ENCODE measurements at places on chromosomes 12 and 14.

DNA sequence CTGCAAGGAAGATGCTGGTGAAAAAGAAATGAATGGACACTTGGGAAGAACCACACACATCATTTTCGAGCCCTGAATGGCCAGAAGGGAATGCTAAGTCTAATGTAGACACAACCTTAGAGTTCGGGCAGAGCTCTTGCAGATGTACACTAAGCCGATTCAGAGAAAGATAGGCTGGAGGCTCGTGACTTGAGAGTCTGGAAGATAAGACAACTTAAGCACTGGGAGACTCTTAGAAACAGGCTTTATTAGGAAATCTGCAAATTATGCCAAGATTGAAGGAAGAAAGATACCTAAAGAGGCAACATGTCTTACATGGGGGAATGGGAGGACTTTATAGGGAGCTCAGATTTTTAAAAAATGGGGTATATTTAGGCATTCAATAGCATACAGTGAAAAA, 13.5 kb downstream of the TBPL2 start:
- DNase-seq: no peak

- no peak for DNase-seq
These were observed 17.3 kb downstream of the EML1 start for GRCh38 chr14:99810559-99810874.

DNA sequence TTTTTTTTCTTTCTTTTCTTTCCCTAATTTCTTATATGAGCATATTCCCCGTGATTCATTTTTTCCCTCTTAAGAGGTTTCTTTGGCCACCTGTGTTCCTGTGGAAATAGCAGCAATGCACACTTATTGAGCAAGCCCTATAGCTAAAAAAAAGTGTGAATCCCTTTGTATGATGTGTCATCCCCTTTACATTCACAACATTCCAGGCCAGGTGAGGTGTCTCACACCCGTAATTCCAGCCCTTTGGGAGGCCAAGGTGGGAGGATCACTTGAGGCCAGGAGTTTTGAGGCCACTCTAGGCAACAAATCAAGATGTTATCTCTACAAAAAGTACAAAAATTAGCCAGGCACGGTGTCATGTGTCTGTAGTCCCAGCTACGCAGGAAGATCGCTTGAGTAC, 700.4 kb upstream of the TBX3 start:
- no peak for DNase-seq

- no peak for DNase-seq
These were observed 10.9 kb downstream of the ATP6V0A2 start for GRCh38 chr12:123723011-123723410.

DNA sequence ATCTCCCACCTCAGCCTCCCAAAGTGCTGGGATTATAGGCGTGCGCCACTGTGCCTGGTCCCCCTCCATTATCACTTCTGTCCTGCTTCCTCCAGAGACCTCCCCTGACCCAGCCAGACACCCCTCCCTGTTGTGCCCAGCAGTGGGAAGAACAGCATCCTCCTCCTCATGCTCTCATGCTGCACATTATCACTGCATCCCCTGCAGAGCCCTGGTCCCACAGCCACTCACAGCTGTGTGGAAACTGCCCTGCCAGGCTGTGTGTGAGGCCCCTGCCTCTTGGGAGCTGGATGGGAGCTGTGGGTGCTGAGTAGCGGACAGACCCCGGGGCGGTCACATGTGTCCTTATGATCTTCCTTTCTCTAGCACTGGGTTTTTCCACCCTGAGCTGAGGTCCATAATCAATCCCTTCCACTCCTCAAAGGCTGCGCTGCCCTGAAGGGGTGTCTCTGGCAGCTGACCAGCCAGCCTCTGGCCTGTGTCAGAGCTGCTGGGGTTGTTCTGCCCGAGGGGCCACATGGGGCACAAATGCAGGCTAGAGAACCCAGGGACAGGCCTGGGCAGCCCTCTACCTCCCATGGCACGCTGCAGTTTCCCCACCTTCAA, 9.2 kb downstream of the HIP1R start:
- no peak for DNase-seq

DNA sequence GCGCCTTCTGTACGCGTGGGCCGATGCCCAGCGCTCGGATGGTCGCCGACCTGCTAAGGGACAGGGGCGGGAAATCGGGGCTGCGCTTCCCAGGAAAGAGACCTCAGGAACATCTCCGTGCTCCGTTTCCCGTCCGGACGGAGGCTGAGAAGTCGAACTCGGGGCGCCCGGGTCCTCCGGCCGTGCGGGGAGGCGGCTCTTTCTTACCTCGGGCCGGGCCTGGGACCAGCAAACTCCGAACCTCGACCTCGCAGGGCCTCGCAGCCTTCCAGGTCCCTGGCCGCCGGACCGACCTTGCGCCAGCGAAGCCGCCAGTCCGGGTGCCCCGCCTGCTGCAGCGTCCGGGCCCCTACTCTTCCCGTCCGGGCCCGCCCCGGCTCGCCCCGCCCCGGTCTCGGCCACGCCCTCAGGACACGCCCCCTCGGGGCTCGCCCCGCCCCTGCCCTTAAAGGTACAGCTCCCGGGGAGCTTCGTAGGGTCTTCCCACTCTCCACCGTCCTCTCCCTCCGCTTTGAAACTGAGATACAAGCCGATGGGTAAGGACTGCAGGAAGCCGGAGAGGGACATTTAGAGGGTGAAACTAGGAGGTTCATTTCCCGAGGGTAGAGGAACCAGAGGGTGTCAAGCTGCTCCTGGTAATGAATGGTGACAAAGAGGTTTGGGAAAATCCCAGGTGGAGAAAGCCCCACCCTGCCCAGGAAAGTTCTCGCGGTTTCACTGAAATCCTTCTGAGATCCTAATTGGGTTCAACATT, at the start of gene SLC8B1:
SLC8B1 (minus strand) TSS at position 324 of the 754 bp plus-strand sequence. CDS start 2,231 bp downstream, outside the sequence.
- peak; percentile 84 for DNase-seq
